Posterior cingulate gyrus (tissue), 11 donors: ENCODE measurements at places on chromosomes 13 and 19.

- DNase-seq: no peak
Observed at GRCh38 chr13:79519255-79519654, 38.3 kb downstream of the NDFIP2 start.

GRCh38 chr19:56153507-56153906 lies 12.4 kb downstream of the ZNF444 start:
- DNase-seq: no peak

- DNase-seq: no peak
Observed at GRCh38 chr13:95251641-95252040, 49.6 kb downstream of the ABCC4 start.

- no peak for DNase-seq
Observed at GRCh38 chr13:44191504-44192171, 182.0 kb upstream of the SERP2 start.
